Iris pigment epithelial cell (primary cell): ENCODE measurements at places on chromosomes 2 and 18.
A peak's percentile ranks its signal among the peaks of the same experiment; 100 is the strongest.

DNA sequence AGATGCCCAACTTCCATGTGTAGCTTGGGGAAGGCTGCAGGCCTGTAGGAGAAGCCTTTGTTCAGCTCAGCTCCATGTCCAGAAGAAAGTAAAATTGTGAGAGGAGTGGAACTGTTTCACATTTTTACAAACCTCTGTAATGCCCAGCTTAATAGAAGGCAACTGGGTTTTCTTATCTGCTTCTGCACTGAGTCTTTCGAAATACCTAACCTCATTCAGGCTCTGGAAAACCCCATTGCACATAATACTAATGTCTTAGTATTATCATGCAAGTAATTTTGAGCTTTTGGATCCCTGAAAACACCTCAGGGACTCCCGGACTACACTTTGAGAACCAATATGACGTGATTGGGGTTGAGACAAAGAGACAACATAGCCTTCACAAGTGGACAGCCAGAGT is 5.8 kb downstream of the SMIM21 start:
- DNase-seq: peak; percentile 61

- DNase-seq: no peak
These were observed 650.6 kb downstream of the SATB2 start for GRCh38 chr2:198807131-198807530.

DNA sequence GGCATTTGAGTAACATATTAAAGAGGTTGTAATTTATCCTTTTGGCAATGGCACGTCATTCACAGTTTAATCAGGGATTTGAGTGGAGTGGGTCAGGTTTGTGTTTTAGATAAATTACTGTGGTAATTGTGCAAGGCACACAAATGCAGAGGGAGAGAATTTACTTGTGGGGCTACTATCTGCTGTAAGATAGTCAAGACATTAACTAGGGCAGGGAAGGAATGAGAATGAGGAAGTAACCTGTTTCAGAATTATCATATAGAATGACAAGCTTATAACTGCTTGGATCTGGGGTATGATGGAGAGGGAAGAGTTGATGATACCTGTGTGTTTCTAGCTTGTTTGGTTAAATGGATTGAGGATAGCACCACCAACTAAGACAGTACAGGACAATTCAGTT is 58.9 kb upstream of the ZSWIM2 start:
- DNase-seq: no peak

DNA sequence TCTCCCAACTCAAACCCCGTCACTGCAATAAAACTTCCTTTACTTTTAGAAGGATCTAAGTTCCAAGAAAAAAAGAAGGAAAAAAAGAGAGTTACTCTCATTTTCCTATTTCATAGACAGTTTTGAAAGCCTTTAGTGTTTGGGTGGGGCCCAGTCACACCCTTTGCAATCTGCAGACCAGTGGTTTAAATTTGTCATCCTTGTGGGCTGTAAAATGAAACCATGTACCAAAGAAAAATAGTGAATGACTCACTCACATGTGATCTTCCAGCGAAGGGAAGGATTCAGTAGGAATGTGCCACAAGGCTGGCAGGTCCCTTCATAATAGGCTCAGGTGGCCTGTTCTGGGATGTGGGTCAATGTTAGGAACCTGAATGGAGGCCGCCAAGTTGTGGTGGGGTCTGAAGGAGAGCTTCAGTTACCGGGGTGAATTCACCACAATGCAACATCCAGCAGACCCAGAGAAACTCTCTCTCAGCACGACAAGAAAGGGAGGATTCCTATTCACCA is 28.3 kb downstream of the ANXA4 start:
- peak; percentile 91 for DNase-seq

DNA sequence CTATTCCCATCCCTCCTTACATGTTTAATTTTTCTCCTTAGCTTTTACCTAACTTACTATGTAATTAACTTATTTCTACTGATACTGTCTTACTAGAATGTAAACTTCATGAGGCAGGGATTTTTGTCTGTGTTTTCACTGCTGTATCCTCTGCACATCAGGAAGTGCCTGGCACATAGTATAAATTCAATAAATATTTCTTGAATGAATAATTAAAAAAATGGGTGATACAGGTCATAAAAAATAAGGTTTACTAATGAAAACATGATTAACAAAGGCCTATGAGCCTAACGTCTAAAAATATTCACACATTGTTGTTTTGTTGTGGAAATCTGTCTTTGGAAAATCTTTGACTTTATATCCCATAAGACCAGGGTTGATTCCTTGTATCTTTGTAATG is 4.5 kb downstream of the RBKS start:
- peak; percentile 41 for DNase-seq

GRCh38 chr2:241344925-241345651 is 11.0 kb upstream of the FARP2 start:
- peak; percentile 76 for DNase-seq

DNA sequence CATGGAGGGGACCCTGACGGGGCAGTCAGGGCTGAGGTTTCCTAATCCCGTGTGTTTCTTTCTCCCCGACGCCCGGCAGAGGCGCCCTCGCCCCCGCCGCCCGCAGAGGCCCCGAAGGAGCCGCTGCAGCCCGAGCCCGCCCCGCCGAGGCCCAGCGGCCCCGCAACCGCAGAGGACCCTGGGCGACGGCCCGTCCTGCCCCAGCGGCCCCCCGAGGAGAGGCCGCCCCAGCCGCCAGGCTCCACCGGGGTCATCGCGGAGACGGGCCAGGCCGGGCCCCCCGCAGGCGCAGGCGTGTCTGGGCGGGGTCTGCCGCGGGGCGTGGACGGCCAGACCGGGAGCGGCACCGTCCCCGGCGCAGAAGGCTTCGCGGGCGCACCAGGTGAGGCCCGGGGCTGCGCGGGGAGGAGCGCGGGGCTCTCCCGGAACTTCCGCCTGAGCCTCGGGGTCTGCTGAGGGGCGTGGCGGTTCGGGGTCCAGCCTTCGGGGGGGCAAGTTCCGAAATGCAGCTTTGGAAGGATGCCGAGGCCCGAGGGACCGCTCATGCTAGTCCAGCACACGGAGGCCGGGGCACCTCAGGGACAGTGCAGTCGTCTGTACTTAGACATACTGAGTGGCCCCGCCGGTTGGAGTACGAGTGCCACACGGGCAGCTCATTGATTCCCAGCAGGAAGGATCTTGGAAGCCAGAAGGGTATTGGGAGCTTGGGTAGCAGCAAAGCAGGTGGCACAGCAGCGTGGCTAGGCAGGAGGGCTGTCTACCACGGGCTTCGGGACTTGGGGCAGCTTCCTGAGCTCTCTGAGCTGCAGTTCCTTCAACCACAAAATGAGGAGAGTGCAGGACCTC is 60.1 kb downstream of the EMILIN2 start:
- DNase-seq: no peak

- DNase-seq: peak; percentile 50
These were observed 41.0 kb upstream of the ASAP2 start for GRCh38 chr2:9165625-9166024.

- no peak for DNase-seq
These were observed 254.3 kb downstream of the RBM43 start for GRCh38 chr2:151007365-151007764.

- no peak for DNase-seq
These were observed 70.8 kb upstream of the FSHR start for GRCh38 chr2:49225126-49225525.

DNA sequence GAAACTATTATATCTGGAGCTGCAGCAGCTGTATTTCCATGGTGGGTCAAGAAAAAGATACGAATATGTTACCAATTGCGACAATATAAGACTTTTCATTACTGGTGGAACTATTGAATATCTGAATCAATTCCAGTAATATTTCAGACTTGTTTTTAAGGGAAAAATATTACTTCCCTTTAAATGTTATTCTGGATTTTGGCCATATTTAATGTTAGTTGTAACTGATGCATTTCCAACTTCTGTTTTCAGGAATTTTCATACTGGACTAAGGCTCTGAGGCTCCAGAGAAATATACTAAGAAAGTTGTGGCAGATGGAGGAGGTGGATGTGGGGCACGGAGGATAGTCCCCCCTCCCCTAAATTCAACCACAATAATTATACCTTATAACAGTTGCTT is 555.2 kb upstream of the SETBP1 start:
- DNase-seq: no peak

GRCh38 chr2:8416849-8417832 is 264.7 kb upstream of the ID2 start:
- no peak for DNase-seq

- no peak for DNase-seq
These were observed 637.5 kb downstream of the PLCL1 start for GRCh38 chr2:198441901-198442300.

- DNase-seq: peak; percentile 34
These were observed 29.5 kb downstream of the GLI2 start for GRCh38 chr2:120764991-120765677.

DNA sequence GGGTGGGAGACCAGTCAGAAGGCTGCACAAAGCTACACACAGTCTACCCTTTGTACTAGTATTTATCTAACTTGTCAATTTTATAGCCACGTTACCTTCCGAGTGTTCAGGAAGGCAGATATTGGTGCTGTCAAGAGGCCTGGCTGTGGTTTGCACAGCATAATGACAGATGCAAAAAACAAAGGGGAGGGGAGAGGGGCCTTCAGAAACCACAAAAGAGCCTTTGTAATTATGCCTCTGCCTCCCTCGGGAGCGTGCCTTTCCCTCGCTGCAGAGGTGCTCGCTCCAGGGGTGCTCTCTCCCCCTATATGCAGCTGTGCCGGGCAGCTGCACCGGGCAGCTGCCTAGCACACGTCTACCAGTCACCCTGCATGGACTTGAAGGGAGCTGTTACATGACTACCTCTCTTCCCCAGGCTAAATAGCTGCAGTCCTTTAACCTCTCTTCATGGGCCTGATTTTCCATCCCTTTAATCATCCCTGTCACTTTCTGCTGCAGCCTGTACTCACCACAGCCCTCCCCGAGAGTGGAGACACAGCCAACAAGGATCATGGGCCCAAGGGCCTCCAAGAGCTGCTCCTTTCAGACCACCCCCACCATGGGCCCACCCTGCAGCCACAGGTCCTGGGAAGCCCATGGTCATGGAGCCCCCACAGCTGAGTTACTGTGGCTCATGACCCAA is 168.4 kb upstream of the PKDCC start:
- DNase-seq: no peak

DNA sequence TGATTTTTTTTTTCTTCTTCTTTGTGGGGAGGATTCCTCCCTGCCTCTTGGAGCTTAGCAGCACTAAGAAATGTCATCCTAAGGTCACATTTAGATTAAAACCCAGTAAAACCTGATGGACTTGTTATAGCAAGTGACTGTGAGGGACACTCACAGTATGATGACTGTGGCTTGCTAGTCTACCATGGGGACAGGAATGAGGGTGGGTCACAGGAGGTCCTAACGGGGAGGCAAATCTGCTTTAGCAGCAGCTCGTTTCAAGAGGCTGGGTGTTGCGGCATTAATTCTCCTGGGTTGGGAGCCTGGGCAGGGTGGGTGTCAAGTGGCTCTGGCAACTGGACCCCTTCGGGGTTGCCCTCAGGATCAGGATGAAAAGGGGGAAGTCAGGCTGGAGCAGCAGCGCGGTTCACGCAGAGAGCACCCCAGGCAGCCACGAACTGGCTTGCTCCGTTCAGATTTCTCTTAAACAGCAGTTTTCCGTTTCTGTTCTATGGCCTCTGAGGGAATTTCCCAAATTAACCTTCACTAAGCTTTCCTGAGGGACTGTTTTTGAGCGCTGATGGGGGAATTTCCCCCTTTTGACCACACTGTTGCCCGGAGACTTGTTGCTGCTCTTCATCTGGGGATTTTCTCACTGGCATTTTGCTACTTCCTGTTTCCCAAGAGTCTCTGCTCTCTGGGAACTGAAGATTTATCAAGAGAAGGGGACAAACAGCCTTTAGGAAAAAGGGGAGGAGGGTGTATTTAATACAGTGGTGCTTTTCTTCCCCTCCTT is 59.8 kb upstream of the PELI1 start:
- DNase-seq: peak; percentile 90

DNA sequence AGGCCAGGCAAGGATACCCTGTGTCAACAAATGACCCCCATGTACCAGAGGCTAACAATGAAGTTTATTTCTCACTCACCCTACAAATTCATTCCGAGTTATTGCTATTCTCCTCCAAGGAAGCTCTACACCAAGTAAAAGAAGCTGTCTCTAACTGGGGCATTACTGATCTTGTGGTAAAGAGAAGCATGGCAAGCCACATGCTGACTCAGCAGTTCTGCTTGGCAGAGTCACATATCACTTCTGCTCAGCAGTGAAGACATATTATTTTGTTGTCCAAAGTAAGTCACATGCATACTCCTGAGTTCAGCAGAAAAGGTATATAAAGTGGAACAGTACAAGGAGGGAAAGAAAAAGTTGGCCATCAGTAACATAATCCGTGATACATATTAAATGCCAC is 315.8 kb downstream of the GULP1 start:
- peak; percentile 53 for DNase-seq

DNA sequence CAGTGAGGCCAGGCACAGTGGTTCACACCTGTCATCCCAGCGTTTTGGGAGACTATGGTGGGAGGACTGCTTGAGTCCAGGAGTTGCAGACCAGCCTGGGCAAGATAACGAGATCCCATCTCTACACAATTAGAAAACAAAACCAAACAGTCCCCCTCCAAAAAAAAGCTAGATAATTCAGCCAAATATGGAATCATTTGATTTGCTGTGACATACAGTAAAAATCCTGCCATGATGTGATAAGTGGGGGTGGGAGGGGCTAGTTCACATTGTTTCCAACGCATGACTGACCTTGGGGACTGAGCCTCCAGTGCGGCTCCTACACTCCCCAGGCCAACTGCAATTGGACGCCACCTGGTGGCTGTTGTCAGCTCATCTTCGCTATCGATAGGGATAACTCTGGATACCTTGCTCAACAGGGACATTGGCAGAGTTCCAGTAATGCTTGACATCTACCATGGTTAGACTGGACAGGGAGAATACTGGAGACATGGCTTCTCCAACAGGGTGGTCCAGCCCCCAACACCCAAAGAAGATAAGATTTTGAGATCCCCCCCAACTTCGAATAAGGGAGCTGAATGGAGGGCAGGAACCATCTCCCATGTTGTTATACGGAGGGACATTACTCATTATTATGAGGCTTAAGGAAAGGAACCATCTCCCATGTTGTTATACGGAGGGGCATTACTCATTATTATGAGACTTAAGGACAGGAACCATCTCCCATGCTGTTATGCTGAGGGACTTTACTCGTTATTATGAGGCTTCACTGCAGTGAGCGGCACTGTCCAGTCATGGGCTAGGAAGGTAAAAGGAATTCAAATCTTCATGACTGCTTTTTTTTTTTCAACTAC is 135.9 kb downstream of the TGIF1 start:
- DNase-seq: peak; percentile 80

DNA sequence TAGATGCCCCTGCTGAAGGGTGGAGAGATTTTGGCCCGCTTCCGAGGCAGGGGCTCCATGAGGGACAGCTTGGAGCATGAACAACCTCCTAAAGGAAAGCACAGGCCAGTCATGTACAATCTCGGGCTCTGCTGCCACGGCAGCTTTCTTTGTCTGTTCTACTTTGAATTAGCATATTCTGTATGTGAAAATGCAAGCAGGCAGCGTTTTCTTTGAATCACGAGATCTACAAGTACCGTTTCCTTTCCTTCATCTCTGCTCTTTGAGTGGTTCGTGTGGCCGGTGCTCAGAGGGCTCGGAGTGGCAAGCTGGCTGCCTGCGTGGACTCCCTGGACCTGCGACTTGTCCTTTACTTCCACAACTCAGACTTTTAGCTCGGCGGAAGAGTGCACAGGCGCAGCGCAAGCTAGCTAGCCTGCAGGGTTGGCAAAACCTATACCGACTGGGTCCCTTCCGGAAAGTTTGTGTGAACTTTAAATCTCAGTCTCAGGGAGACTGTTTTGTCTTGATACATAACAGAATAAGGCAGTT is 6.9 kb downstream of the TWIST2 start:
- no peak for DNase-seq
